ENCODE measurements at places on chromosomes 2 and 18.

DNA sequence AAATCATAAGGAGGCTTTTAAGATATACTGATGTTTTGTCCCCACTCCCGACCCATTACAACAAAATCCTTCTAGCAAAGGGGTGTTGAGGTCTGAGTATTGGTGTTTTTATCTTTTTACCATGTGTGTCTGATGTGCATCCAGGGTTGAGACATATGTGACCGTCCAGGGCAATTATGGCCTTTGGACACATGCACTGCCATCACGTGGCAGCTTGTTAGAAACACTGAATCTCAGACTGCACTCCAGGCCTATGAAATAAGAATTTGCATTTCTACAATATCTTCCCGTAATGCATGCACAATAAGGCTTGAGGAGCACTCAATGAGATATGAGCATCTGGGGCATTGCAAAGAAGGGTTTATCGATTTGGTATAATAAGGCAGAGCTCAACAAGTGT lies 235.1 kb upstream of the ZNF804A start:
- DNase-seq = no peak

- DNase-seq = no peak
Measured at GRCh38 chr2:70516596-70516995, 37.0 kb downstream of the TGFA start.

GRCh38 chr2:191521608-191522208 lies 156.2 kb upstream of the NABP1 start:
- no peak for DNase-seq

DNA sequence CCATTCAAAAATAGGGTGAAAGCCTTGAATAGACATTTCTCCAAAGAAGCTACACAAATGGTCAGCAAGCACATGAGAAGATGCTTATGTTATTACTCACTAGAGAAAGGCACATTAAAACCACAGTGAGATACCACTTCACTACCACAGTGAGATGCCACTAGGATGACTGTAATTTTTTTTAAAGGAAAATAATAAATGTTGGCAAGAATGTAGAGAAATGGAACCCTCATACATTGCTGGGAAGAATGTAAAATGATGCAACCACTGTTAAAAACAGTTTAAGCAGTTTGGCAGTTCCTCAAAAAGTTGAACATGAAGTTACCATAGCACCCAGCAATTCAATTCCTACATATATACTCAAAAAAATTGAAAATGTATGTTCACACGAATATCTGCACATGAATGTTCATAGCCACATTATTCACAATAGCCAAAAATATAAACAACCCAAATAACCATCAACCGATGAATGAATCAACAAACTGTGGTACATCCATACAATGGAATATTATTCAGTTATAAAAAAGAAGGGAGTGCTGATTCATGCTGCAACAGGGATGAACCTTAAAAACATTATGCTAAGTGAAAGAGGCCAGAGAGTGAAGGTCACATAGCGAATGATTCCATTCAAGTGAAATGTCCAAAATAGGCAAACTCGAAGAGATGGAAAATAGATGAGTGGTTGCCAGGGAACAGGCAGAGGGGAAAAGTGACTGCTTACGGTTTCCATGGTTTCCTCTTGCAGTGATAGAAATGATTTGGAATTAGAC lies 156.2 kb upstream of the NDUFV2 start:
- DNase-seq = no peak

GRCh38 chr2:31207790-31208189 lies 9.5 kb downstream of the CAPN14 start:
- no peak for DNase-seq

Measured in mucosa of gallbladder (tissue), 1 donor.